ENCODE measurements at places on chromosomes 2 and 18.

DNA sequence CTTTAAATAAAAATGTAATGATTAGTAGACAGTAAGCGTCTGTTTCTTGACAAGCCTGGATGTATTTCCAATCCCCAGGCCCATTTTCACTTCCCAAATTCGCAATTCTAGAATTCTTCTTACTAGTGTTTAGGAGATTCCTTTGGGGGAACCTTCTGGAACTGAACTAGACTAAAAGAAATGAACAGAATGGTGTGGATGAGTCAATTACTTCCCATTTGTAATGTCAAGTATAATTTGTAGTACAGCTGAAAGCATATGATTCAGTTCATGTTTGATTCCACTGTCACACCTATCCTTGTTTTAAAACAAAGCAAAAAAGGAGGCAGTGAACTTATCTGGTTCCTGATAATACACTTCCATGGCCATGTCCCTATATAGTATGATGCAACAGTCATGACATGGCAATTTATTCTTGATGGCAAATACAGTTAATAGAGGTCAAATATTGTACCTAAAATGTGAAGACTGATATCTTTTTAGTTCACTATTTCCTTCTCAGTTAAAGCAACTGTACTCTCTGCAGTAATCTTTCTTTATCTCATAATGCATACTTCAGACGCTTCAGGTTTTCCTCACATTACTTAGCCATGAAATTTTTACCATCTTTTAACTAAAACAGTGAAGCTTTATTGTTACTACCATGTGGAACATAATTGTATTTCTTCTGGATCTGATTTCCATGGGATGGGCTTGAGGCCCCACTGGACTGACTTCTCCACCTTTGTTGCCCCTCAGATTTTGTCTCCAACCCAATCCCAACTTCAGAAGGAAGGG, 2.0 kb downstream of the IDH1 start:
- DNase-seq: no peak

DNA sequence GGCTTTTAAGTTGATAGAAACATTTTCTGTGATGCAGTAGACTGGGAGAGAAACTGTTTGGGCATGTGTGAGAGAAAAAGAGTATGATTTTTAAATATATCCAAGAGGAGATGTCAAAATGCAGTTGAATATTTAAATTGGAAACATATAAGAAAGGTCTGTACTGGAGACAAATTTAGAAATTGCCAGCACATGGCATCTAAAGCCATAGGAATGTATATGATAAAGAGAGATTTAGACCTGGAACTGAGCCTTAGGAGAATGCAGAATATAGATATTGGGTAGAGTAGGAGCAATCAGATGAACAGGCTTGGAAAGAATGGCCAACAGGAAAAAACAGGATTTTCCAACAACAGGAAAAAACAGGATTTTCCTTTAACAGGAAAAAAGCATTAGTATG, 680.8 kb downstream of the MBD2 start:
- no peak for DNase-seq

- no peak for DNase-seq
These were observed 48.0 kb downstream of the LANCL1 start for GRCh38 chr2:210428393-210429179.

DNA sequence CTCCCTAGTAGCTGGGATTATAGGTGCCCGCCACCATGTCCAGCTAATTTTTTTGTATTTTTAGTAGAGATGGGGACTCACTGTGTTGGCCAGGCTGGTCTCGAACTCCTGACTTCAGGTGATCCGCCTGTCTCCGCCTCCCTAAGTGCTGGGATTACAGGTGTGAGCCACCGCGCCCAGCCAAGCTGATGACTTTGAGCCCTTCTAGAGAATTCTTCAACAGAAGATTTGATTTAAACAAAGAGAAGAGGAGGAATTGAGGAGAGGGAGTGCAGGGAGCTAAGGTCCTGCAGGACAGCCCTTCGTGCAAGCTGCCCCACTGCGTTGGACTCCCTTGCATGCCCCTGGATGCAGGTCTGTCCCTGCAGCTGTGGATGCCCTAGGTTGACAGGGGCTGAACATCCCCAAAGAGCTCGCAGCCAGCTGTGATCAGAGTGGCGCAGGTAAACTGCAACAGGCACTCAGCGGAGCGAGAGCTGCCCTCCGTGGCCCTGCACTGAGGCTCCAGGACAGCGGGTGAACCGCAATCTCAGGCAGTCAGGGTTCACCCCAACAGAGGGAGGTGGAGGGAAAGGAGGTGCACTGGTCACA, 13.7 kb downstream of the ADRA2B start:
- no peak for DNase-seq

DNA sequence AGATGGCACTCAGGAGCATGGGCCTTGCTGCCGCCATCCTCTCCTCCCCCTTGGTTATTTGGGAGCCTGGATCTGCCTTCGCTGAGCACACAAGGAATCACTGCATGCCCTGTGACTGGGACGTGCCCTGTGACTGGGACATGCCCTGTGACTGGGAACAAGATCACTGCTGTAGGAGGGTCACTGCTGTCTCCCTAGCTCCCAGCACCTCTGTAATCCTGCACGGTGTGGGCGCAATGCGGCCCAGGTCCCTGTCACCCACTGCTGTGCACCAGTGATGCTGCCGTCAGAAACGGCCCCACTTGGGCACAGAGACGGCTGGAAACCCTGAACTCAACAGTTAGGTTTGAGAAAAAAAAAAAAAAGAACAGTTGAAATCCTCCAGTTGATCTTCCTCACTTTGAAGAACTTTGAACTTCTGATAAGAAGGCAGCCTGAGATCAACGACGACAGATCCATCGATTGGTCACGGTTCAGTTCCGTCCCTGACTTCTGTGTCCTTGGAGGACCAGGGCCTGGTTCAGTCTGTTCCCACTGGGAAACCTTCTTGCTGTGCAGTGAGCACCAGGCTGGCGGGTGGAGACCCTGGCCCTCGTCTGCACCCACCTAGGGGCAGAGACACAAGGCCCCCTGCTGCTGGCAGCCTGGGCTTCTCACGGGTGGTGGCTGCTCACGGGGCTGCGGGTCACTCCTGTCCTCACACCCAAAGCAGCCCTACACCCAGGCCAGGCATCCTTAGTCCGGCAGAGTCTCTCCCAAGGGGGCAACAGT, 125.9 kb downstream of the PXDN start:
- DNase-seq: no peak

DNA sequence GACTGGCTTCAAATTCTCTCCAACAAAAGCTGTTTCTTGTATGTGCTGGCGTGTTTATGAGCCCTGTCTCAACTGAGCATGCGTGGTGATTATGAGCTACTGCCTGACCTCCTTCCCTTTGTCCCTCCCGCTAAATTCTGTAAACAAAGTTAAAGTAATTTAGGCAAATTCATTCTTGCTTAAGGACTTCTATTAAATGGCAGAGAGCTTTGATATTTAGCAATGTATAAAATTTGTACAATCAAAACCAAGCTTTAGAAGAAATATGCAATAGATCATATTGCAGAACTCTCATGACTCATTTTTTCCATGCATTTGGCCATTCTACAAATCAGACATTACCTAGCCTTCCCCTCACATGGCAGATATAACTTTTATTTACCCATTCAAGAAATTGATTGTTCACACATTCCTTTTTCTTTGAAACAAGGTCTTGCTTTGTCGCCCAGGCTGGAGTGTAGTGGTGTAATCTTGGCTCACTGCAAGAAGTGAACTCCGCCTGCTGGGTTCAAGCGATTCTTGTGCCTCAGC, 18.2 kb downstream of the IGFBP2 start:
- DNase-seq: no peak

DNA sequence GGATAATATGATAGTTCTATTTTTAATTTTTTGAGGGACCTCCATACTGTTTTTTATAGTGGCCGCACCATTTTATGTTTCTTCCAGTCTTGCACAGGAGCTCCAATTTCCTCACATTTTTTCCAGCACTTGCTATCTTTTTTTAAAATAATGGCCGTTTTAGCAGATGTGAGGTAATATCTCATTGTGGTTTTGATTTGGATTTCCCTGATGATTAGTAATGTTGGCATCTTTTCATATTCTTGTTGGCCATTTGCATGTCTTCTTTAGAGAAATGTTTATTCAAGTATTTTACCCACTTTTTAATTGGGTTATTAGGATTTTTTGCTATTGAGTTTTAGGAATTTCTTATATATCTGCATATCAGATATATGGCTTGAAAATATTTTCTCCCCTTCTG, 29.9 kb upstream of the NAPG start:
- no peak for DNase-seq

DNA sequence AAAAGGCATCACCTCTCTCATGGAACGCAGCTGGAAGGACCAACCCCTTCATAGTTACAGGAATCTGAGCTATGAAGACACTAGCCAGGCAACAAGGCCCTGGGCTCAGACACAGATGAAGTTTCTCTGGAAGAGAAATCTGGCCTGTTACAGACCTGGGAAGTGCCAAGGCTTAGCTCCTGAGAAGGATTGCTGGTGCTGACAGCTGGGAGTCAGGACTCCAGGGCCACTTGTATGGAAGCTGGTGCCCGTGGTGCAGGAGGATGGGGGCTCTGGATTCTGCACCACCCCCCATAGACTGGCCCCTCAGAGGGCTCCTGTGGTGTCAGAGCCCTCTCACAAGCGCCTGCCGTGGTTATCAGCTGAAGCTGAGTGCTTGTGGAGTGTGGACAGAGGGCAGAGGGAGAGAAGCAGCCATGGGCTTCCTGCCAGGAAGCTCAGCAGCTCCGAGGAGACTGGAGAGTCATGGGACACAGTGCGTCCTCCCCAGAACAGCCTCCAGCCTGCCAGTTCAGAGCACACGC, 87.3 kb upstream of the LCLAT1 start:
- no peak for DNase-seq

GRCh38 chr2:168340931-168341330, 93.5 kb upstream of the STK39 start:
- no peak for DNase-seq

- DNase-seq: no peak
These were observed 321.0 kb downstream of the RND3 start for GRCh38 chr2:150166313-150167051.

DNA sequence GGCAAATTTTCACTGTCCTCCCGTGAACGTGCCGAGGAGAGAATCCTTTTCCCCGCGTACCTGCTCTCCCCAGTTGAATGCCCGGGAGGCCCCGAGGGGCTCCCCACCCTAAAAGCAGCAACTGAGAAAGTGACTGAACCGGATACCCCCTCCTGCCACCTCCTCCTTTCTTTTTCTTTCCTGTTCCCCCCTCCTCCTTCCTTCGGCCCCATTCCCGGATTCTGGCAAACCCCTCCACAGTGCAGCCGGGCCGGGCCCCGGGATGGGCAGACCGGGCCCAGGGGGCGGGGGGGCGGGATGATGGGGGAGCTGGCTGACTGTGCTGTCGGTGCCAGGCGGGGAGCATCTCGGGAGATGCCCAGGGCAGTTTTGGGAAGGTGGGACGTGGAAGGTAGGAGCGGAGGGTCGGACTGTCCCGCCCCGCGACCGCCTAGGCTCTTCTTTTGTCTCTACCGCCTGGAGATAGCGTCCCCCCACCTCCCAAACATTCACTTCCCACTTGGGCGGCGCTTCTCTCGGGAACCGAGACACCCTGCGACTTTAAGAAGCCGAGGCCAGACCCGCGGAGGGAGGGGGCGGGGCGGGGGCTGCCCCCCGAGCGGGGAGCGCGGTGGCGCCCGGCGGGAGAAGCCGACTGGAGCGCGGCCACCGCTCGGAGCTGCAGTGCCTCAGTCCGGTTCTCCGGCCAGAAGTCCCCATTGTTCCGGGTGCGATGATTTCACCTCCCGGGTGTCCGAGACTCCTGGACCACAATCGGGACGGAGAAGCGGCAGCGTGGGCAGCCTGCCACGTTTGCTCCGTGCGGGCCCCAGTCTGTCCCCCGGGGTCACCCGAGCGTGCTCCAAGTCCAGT, 8.2 kb downstream of the DLX2 start:
- no peak for DNase-seq

GRCh38 chr2:19810637-19811036, 91.1 kb downstream of the TTC32 start:
- DNase-seq: no peak

DNA sequence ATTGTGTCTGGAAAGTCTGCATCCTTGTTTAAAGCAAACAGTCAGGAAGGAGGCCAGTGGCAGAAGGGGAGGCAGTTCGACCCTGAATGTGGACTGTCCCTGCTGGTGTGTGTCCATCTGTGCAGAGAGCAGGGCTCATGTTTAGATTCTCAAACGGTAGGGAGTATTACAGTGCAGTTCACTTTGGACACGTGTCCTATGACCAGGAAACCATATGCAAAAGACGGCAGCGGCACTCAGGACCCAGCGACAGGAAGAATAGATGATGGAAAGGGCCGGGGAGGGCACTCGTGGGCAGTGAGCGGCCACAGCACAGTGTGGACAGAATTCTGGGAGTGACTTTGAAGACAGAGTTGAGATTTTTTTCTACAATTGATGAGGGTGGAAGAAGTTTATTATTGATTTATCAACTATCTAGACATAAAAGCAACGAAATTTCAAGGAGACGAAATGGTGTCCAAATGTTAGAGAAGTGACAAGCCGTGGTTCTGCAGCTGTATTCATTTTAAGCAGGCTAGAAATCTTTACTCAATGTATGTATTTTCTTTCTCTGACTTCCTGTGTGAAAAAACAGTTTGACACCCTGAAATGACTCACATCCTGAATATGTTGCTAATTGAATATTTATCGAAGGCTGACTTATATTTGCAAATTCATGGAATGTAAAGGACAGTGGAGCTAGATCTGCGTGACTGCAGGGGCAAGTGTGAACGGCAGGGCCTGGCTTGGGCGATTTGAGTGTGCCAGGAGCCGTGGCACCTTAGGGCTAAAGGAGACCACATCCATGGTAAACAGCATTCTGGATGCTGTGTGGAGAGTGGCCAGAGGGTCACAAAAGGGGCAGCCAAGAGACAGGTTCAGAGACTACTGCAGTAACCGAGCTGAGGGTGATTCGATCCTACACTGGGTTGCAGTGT, 214.2 kb downstream of the PTGR3 start:
- DNase-seq: no peak

GRCh38 chr18:47422524-47422923, 171.1 kb upstream of the SKOR2 start:
- DNase-seq: no peak

GRCh38 chr2:183390109-183390508, 265.9 kb downstream of the NUP35 start:
- no peak for DNase-seq
